ENCODE measurements at places on chromosomes 4 and X. TPM values are rescaled to one million over a fixed set of nuclear protein-coding genes. Genes with fewer than 3 reads are reported as not detected.

GRCh38 chr4:148074462-148074861 is 342.6 kb downstream of the ARHGAP10 start:
- peaks cover 12% of the 10 kb centered on the region for H3K36me3 ChIP-seq
- no peak overlapping the region for H3K27ac ChIP-seq
- no peaks in the 10 kb centered on the region for H3K27me3 ChIP-seq
- H3K4me1 ChIP-seq, result no peaks in the 10 kb centered on the region
- DNase-seq, result no peak

The XAGE1B gene
- total RNA-seq, result not detected

DNA sequence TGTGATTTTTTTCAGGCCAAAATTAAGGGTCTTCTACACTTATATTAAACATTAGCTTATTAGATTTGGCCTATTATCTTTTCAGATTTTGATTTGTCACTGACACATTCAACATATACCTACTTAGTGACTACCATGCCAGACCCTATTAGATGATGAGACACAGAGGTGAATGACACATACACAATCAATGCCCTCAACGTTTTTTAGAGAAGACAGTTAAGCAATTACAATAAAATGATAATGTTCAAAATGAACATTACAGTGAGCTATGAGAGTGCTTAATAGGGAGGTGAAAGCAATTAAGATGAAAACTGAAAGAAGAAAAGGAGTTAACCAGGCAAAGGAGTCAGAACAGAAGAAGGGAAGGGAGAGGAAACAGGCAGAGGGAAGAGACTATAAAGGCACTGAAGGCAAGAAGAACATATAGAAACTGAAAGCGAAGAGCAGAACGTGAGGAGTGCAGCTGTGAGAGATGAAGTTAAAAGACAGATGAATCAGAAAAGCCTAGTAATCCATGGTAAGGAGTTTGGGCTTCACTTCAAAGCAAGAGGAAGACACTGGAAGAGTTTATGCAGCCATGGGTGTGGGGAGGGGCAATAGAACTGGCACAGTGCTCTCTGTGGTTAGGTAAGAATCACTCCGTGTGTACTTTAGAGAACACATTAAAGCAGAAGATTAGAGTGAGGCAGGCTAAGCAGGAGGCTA is 119.0 kb downstream of the REELD1 start:
- H3K27me3 ChIP-seq, result no peaks in the 10 kb centered on the region
- H3K27ac ChIP-seq, result no peak overlapping the region
- H3K4me1 ChIP-seq, result peaks cover 12% of the 10 kb centered on the region
- no peaks in the 10 kb centered on the region for H3K36me3 ChIP-seq
- no peak overlapping the region for H3K4me3 ChIP-seq

- no peak for DNase-seq
- peaks cover 2% of the 10 kb centered on the region for H3K4me1 ChIP-seq
- peak overlapping the region; percentile 43 for H3K27ac ChIP-seq
- peaks cover 16% of the 10 kb centered on the region for H3K27me3 ChIP-seq
- H3K4me3 ChIP-seq, result no peak overlapping the region
Measured at GRCh38 chr4:138910914-138911336, 104.7 kb upstream of the NOCT start.

Data from T-helper 17 cell (primary cell).